HT1080 (cell line): ENCODE measurements at places on chromosomes 6 and 20.

- no peak for DNase-seq
Measured at GRCh38 chr6:155426408-155426945, 29.2 kb downstream of the NOX3 start.

DNA sequence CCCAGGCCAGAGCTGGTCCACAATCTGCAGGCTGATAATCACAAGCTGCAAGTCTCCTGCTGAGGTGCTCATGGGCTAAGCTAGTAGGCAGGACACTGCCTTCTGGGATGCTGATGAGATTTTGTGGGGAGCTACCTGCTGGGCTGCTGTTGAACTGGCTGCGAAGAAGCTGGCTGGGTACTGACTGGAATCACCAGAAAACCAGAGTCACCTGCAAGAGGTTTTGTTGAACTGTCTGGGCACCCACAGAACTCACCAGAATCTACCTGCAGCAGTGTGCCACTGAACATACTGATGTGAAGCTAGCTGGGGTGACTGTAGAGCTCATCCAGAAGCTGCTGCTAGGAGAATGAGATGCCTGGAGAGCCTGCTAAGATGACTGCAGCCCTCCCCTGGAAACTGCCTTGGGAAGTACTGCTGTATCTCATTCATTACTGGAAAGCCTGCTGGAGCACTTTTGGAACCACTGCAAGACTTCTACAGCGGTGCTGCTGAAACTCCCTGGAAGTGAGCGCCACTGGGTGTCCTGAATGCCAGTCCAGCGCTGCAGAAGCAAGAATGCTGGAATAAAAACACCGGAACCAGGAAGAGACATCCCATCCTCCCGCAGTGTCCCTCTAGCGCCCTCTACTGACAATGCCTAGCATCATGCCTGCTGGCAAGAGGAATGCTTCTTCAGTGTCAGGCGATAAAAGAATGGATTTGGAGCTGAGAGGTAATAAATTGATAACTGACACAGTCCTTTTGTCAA, 64.9 kb upstream of the ARHGAP18 start:
- DNase-seq = peak; percentile 67

GRCh38 chr6:147530132-147531060, 21.9 kb downstream of the SAMD5 start:
- DNase-seq = peak; percentile 55

DNA sequence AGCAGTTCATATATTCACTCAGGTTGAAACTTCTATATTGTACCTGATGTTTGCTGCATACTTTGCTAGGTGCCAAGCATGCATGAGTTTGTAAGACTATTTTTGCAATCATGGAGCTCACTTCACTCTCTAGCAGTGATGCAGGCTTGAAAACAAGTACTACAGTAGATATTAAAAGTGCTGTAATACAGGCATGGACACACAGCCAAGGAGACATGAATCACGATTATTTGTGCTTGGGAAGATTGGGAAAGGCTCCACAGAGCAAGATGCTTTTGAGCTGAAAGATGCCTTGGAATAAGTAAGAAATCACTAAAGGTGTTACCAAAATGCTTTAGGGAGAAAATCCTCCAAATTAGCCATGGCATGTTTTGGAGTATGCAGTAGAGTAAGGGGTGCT, 427.4 kb downstream of the UTRN start:
- no peak for DNase-seq
